ENCODE measurements at places on chromosomes 16 and 17.

GRCh38 chr16:979859-980594 is 1.5 kb upstream of the SOX8 start:
- DNase-seq = no peak

- no peak for DNase-seq
Measured at GRCh38 chr17:61217878-61218437, 181.7 kb upstream of the TBX2 start.

- DNase-seq = no peak
Measured at GRCh38 chr16:27198451-27199234, 4.7 kb upstream of the KDM8 start.

GRCh38 chr16:59574296-59574695 is 840.2 kb upstream of the GOT2 start:
- DNase-seq = no peak

GRCh38 chr16:57478396-57479204 is 7.7 kb downstream of the DOK4 start:
- DNase-seq = no peak

DNA sequence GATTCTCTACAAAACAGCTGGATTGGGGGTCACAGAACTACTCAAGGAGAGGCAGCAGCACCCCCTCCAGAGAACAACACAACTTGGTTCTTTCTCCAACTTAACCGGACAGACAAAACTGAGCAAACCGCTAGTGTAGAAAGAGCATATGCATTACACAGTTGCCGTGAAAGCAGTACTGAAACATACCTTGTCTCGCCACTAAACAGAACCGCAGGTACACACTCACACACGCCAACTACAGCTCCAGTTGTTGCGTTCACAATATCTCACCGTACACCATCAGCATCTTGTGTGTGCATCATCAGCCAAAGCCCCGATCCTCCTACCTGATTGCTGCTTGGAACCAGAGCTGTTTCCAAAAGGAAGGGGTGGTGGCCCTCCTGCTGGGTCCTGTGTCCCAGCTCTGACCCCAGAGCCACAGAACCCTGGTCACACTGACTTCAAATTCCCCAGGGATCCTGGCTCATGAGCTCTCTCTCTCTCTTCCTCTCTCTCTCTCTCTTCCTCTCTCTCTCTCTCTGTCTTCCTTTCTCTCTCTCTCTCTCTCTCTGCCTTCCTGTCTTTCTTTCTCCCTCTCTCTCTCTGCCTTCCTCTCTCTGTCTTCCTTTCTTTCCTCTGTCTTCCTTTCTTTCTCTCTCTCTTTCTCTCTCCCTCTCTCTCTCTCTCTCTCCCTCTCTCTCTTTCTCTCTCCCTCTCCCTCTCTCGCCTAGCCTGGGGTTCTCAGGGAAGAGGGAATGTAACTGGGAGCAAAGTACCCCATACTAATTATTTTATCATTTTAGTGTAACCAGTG is 8.4 kb downstream of the PIMREG start:
- DNase-seq = no peak
